ENCODE measurements at places on chromosomes 1 and 21. TPM values are rescaled to one million over a fixed set of nuclear protein-coding genes. Genes with fewer than 3 reads are reported as not detected.

Gene VCAM1
- total RNA-seq = 15.0 TPM

Gene NTNG1
- 2.2 TPM for total RNA-seq

Gene CFAP57
- 0.10 TPM for total RNA-seq

Gene CD53
- total RNA-seq = not detected

Gene TMEM269
- not detected for total RNA-seq

Gene LRRC3
- total RNA-seq = 3.2 TPM

Gene S100A14
- not detected for total RNA-seq

Data from vein endothelial cell (primary cell).